Right lobe of liver (tissue), 6 donors: ENCODE measurements at places on chromosomes 12 and 14.

DNA sequence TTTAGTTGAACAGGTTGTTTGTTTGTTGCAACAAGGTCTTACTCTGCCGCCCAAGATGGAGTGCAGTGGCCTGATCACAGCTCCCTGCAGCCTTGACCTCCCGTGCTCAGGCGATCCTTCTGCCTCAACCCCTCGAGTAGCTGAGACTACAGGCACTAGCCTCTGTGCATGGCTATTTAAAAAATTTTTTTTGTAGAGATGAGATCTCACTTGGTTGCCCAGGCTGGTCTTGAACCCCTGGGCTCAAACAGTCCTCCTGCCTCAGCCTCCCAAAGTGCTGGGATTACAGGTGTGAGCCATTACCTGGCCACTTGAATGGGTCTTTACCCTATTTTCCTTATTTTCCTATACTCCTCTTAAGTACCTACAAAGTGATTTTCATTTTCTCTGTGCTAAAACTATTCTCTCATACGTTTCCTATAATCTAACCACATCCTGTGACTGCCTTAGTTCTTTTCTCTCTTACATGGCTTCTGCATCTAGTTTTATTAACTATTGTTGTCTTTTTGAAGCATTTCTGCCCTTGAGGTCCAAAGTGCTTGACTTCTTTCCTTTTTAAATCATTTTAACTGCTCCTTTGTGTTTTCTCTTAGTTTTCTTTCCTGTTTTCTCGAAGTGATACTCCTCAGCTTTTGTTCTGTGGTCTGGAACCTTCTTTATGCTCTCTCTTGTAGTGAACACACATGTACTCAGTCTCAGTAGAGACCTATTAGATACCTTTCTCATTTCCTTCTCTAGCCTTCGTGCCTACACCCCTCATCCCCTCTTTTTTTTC is 14.1 kb downstream of the GPX2 start:
- DNase-seq, result no peak

DNA sequence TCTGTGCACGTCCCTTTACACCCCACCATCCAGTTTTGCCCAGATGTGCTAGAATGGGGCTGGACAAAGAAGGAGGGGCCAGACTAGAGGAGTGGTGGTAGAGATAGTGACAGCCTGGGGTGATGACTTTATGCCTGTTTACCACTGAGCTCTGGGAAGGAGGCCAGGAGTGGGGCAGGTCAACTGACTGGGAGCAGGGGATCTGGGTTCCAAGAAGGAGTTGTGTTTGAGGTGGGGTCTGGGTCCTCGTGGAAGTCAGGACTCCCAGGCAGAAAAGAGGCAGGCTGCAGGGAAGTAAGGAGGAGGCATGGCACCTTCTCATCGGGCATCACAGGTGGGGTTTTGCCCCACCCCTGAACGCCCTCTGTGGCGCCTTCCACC is 315 bp downstream of the LTB4R2 start:
- peak; percentile 69 for DNase-seq

DNA sequence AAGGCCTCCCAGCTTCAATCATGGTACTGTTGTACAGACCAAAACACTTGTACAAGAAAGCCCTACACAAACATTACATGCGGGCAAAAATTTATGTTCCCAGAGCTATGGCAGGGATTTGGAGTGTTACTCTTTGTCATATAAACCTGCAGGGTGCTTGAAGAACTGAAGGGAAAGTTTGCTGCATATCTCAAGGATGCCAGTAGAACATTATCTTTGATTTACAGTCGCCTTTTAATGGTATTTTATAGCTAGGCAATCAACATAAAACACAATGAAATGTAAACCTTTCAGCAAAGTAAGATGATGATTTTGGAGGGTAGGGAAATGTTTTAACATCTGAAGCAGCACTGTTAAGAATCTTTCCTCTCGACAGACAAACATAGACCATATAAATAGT is 305.6 kb downstream of the KCNH5 start:
- DNase-seq, result no peak

- DNase-seq, result no peak
These were observed 688 bp upstream of the NECAP1 start for GRCh38 chr12:8081251-8081920.

DNA sequence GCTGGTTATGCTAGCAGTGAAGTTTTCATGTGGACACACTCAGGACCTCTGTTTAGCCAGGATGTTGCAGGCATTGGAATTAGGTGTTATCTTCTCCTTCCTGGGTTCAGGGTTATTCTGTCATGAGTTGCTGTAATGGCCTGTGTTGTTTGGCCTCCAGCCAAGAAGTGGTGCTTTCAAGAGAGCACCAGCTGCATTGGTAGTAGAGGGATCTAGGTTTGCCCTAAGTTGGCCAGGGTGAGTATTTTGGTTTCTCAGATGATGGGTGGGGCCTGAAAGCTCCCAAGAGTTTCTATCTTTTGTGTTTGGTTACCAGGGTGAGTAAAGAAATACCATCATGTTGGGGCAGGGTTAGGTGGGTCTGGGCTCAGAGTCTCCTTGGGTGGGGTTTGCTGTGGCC is 2.7 kb upstream of the GZMH start:
- no peak for DNase-seq

DNA sequence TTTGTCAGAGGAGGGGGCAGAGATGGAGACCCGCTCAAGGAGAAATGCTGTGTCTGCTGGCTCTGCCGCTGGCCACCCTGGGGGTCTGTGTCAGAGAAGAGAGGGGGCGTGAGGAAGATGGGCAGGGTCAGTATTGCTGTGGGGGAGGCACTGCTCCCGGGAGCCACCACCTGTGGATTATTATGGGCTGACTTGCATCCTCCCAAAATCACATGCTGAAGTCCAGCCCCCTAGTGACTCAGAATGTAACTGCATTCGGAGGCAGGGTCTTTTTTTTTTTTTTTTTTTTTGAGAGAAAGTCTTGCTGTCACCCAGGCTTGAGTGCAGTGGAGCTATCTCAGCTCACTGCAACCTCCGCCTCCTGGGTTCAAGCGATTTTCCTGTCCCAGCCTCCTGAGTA is 12.3 kb downstream of the ABCD4 start:
- no peak for DNase-seq

DNA sequence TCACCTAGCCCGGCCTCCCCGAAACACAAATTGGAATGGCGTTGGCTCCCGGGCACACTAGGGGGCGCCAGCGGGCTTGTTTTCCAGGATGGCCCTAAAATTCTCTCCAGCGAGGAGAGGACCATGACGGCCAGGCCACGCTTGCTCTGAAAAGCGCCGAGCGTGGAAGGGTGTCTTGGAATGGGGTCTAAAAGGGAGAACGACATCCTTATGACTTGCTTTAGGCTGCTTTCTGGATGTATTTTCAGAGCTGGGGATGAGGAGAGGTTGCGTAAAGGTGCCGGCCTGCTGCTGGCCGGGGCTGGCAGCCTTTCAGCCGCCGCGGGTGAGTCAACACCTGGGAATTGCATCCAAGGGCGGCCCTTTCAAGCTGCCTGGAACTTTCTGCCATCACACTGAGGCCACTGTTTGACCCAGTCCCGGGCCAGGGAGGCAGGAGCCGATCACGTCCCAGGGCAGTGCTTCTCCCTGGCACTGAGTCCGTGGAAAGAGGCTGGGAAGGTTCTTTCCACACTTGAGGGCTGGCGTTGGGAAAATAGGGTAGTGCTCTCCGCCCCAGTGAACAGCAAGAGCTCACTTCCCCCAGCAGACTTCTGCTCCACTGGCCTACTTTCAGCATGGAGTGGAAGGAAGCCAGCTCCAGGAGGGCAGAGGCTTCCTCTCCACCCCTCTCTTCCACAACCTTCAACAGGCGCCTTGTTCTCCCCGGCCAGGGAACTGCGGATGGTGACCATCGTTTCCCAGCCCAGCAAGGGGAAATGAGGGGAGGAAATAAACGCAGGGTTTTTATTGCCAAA is 216.2 kb downstream of the TTC8 start:
- peak; percentile 94 for DNase-seq

DNA sequence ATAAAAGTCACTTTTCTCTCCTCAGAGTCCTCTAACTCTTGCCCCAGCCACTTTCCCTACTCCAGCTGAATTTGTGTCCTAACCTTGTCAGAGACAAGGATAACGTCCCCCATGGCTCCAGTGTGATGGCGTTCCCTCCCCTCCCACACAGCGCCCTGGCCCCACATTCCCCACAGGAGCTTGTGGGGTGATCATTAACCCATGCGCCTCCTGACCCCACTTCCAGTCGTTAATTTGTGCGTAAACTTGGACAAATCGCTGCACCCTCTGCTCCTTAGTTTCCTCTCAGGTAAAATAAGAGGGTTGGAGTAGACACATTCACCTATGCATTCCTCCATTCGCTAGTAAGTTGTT is 22.9 kb upstream of the BCDIN3D start:
- DNase-seq, result no peak

DNA sequence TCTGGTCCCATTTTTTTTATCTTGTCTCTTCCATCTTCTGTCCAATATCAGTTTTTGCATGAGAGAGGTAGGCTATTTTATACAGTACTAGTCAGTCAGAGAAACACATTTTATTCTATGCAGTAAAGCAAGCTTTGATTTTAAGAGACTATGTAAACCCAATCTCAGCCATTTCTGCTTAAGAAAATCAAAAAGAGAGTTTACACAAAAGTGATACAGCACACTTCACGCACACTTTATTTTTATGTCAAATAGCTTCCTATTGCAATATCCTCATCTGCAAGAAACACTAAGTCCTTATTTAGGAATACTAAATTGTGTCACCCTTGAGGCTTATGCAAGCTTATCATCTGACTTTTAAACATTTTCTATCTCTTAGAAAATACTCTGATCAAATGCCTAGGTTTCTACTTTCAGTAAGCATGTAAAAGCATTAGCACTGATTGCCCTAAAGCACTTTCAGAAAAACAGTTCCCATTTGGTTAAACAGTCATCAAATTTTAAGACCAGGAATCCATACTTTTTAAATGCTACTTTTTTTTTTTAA is 78.3 kb downstream of the MED13L start:
- DNase-seq, result no peak

DNA sequence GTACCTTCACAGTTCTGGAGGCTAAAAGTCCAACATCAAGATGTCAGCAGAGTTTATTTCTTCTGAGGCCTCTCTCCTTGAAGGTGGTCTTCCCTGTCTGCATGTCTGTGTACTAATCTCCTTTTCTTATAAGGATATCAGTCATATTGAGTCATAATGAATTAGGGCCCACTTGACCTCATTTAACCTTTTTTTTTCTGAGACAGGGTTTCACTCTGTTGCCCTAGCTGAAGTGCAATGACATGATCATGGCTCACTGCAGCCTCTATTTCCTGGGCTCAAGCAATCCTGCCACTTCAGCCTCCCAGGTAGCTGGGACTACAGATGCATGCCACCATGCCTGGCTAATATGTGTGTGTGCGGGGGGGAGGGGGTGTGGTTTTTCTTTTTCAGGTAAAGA is 41.7 kb downstream of the PPM1H start:
- DNase-seq, result no peak

DNA sequence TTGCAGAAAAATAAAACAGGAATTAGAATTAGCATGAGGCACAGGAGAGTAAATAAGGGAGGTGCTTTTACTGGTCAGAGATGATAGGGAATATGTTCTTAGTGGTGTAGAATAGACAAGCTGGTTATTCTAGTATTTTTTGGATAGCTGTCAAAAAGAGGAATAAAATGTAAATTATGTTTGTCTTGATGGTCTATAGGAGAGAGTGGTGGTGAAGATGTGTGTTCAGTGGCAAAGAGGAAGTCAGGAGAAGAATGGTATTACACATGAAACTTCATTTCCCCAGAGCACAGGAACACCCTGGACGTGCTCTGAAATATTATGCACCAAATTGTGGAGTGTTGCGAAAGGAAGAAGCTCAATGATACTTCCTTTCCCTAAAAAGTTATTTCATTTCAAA is 27.8 kb downstream of the MUCL1 start:
- DNase-seq, result no peak

GRCh38 chr12:80837342-80837978 is 100.3 kb downstream of the LIN7A start:
- DNase-seq, result no peak

DNA sequence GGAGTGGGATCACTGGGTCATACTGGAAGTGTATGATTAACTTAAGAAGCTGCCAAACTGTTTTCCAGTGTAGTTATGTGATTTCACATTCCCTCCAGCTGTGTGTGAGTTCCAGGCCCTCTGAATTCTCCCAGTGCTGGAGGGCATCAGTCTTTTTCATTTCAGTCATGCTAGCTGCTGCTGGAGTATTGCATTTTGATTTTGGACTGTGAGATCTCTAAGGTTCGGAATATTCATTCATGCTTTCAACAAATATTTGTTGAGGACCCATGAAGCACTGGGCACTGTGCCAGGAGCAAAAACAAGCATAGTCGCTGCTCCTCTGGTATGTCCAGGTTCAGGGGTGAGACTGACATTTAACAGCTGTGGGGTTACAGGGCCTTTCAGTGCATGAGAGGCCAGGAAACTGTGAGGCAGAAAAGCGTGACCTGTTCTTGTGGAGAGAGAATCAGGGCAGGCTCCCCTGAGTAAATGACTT is 133.2 kb downstream of the SCARB1 start:
- DNase-seq, result peak; percentile 45

DNA sequence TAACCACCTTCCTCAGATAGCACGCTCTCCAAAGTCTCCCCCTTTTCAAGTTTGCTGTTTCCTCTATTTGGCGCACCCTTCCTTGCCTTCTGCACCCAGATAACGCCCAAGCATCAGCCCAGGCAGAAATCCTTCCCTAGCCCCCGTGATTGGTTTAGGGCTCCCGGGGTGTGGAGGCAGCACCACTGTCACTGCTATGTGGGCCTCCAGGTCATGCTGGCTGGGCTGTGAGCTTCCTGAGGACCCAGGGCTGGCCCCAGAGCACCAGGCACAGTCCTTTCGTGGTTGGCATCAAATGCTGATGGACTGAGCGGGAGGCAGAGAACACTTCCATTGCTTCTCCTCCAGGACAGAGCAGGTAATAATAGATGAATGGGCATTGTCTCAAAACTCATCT is 311.4 kb downstream of the BCL11B start:
- DNase-seq, result no peak
